GOT3 (cell line): ENCODE measurements at places on chromosomes 2 and 18.

GRCh38 chr2:61705625-61706024 lies 148.2 kb downstream of the FAM161A start:
- DNase-seq: no peak

- no peak for DNase-seq
Observed at GRCh38 chr2:193141-193671, 70.6 kb downstream of the SH3YL1 start.

DNA sequence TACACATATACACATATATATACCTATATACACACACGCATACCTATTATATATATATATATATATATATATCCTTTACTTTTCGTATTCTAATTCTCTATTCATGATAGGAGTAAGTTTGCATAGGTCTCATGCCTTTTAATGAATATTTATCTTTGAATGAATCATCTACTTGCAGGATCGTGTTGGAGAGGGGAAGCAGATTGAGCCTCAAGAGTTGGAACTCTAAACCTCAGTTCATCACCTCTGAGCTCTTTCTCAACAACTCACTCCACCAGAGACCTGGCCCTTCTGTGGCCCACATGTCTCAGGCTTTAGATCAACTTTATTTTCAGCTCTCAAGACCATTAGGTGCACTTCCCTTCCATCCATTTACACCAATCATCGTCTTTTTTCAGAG lies 490.4 kb upstream of the ID2 start:
- no peak for DNase-seq

DNA sequence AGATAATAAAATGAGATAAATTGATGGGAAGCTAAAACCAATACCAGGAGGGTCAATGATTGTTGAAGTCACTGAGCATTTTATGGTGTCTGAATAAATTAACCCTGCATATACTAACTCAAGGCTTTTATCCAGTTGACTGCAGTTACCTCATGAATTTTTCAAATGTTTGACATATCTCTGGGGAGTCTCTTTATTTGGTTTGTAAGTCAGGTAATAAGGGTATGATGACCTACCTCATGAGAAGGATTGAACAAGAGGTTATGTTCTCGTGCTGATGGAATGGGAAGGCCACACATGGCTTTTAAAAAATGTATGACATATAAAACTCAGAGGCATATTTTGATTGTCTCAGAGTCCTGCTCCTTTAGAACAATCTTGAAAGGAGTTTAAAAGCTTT lies 237.6 kb downstream of the THSD7B start:
- no peak for DNase-seq

DNA sequence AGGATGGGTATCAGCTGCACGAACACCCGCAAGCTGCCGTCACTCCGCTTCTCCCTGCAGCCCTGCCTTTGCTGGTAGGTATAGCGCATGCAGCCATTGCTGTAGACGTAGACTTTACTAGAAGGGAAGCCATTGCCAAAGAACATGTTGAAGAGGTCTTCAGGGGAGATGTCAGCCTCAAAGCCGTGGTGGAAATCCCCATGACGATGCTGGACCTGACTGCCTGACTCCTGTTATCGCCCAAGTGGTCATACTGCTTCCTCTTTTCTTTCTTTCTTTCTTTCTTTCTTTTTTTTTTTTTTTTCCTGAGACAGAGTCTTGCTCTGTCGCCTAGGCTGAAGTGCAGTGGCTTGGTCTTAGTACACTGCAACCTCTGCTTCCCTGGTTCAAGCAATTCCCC lies 68.7 kb upstream of the SPRED2 start:
- no peak for DNase-seq

DNA sequence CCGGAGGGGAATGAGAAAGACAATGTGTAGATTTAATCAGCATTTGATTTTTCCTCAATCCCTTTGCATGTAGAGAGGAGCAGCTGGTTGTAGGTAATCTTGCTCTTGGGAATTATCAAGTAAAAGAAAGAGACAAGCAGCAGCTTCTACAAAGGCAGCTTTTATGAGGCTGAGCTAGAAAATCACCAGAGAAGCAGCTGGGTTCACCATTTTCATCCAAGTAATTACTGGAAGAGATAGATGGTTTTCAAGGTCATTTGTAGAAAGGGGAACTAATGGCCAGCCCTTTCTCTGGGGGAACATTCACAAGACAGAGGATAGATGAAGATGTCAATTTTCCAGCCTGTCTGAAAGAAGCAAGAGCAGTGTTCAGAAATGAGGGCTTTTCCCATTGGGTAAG lies 113.0 kb downstream of the RND3 start:
- no peak for DNase-seq

- DNase-seq: no peak
Observed at GRCh38 chr18:29147944-29148343, 971.0 kb upstream of the CDH2 start.

DNA sequence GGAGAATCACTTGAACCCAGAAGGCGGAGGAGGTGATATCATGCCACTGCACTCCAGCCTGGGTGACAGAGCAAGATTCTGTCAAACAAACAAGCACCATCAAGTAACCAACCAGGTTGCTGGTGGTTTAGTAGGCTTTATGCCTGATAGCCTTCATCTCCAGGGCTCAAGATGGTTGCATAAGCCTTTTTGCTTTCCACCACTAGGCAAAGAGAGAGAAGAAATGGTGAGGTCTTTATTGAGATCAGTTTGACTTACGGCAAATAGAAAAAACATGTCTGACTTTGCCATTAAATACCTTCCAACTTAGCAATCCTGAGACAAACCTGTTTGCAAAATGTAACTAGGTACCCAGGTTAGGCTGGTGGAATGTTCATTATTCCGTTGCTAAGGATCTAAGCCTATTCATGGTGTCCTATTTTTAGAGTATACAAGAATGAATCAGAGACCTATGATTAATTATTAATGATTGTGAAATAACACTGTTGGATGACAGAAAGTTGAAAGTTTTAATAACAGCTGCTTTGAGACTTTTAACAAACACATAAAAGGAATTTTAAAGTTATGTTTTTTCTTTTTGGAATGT lies 53.5 kb upstream of the SLC38A11 start:
- no peak for DNase-seq

DNA sequence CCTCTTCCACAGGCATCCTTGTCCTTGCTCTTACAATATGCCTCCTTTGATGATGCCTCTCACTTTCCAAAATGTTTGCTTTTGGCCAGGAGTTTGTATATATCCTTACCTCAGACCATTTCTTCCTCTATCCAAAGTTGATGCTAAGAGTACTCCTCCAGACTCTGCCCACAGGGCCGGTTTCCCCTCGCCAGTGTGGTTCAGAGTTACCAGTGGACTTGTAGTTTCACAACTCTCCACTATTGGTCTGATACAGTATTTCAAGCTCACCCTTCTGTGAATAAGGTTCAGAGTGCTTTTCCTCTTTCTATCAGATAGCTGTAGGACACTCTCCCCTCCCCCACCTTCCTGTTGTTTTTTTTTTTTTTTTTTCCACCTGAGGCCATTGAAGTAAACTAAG lies 42.2 kb upstream of the LINC00305 start:
- DNase-seq: no peak

DNA sequence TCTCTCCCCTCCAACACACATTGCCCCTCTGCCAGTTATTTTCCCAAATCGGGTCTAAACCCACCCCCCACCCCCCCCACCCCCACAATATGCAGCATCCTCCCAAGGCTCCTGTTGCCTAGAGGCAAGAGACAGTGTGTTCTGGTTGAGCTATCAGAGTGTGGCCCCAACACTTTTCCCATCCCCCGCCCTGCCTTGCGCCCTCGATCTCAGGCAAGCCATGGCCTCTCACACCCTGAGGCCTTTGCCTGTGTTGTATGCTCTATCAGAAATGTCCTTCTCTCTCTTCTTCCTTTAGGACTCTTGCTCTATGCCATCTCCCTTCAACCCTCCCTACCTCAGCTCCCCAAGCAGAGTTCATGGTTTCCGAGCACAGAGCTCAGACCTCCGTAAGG lies 9.5 kb upstream of the GRHL1 start:
- DNase-seq: no peak

DNA sequence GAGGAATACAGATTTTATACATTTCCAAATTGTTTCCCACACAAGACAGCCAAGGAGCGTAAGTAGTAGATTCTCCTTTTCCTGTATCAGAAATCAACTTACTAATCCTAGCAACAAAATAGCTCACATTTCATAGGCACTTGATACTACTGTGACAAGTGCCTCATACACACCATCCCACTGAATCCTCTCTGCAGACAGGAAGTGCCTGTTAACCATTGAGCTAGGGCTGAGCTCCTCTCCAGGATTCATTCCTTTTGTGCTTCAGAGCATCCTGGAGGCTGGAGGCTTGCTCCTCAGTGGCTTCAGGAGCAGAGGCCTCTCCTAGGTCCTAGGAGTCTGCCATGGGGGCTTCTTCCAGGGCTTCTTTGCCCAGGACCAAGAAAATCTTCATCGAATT lies 20.8 kb upstream of the ZNF396 start:
- DNase-seq: no peak

GRCh38 chr2:126864861-126865260 lies 33.8 kb upstream of the TEX51 start:
- DNase-seq: no peak

DNA sequence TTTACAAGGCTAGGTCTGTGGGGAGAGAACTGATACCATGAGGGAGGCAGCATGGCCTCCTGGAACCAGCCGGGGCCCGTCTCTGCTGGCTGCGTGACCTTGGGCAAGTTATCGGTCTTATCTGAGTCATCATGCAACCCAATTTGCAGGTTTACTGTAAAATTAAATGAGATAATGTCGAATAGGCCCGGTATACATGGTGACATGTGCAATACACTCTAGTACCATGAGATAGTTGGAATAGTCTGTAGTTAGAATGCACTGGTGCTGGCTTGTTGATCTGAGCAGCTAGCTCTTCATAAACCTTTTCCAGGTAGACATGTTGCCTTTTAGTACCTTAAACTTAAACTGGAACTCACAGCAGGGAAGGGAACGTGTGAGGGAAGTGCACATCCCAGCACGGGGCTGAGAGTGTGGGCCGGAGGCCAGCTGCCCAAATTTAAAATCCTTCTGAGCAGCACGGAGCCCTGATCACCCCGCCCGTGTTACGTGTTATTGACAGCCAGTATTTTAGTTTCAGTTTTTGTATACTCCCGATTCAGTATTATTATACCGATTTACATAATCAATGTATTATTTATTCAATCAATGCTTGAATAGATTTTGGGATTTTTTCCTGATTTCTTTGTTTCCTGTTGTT lies 72.4 kb upstream of the HS6ST1 start:
- DNase-seq: no peak

DNA sequence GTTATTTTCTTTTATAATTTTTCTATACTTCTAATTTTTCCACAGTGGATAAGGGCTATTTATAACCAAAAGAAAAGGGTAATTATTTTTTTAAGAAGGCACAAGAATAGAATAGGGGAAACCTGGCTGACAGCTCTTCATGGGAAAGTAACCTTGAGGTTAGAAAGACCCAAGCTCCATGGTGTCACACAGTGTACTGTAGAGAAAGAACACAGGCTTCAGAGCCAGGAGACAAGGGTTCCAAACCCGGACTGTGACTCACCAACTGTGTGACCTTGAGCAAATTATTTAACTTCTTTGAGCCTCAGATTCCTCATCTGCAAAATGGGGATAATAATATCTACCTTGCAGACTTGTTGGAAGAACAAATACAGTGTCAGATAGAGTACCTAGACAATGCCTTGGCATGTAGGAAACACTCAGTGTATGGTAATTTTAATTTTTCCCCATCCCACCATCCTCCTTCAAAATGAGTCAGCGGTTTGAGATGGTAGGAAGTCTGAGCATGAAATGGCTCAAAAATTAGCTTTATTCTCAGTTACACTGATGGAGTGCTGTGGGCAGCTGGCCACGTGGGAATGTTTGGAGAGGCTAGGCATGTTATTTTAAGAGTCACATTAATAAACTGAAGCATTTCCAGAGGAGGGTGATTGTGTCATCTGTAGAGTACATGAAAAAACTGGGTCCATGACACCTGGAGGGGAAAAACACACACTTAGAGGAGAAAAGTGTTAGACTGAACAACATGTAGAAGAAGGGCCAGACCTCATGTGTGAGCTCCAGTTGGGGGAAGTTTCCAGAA lies 36.7 kb downstream of the TMEM37 start:
- DNase-seq: no peak

DNA sequence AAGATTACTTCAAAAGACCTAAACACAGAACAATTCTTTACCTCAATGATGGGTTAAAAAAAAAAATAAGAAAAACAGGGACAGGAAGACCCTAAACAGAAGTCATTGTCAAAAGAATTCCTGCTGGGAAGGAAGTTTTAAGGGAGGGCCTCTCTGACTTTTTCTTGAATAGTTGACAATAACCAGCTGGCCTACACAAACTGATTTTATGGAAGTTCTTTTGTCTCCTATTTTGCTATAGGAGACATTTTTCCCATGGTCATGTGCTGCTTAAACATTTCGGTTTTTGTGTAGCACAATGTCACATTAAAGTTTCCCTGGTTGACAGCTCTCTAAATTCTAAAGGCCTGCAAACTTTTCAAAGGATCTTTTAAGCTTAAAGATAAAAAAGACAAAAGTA lies 55.3 kb downstream of the RFTN2 start:
- no peak for DNase-seq

- DNase-seq: no peak
Observed at GRCh38 chr2:173291412-173291811, 63.3 kb upstream of the CDCA7 start.

GRCh38 chr2:75592888-75593287 lies 32.1 kb upstream of the EVA1A start:
- DNase-seq: no peak

- no peak for DNase-seq
Observed at GRCh38 chr2:134392442-134393074, 138.7 kb downstream of the MGAT5 start.

DNA sequence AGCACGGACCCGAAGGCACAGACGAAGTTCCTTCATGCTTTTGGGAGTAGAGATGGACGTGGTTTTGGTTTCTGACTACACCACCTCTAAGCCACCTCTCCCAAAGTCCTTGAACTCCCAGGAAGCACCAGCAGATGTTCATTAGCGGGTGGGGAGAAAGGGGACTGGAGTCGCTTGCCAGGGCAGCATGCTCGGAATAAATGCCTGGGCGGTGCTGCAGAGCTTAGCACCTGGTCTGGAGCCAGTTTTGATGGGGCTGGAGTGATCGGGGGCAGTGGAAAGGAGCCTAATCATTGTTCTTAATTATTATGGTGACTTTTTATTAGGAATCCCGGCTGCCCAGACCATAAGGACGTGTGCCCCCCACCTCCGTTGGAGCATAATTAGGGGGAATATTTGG lies 220.8 kb downstream of the TFCP2L1 start:
- no peak for DNase-seq

DNA sequence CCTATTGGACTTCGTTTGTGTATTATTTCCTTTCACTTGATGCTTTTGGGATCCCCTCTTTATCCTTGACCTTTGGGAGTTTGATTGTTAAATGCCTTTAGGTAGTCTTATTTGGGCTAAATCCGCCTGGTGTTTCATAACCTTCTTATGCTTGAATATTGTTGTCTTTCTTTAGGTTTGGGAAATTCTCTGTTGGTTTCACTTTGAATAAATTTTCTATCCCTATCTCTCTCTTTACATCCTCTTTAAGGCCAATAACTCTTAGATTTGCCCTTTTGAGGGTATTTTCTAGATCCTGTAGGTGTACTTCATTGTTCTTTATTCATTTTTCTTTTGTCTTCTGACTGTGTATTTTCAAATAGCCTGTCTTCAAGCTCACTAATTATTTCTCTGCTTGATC lies 354.7 kb downstream of the PARD3B start:
- no peak for DNase-seq
